ENCODE measurements at places on chromosomes 6 and 20.

GRCh38 chr6:139536751-139537617 is 162.5 kb upstream of the CITED2 start:
- DNase-seq, result no peak

DNA sequence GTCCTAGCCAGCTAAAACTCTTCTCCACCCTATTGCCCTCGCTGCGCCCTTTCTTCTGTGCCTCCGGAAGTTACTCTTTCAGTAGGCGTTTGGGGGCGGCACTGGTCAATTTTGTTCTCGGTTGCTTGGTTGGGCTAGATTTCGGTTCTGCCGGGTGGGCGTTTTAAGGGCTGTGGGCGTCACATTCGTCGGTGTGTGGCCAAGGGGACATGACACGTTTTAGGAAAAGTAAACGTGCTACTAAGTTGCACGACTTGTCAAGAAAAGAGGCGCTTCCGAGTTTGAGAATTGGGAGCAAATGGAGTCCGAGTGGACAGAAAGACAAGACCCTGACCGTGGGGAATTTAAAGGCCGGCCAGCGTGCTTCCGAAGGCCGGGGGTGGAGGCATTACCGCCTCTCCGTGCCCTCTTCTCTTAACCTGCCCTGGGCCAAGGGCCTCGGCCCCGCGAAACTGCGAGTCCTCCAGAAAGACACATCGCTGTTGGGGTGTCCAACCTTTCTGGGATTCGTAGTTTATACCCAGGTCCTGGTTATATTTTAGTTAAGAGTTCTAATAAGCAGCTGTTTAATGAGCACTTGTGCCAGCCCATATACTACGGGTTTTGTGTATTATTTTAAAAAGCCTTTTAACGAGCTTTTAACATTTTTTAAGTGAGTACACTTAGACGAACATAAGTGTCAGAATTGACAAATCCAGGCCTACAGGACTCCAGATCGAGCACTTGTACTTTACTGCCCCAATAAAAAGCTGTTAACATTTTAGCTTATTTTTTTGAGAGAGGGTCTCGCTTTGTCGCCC is 664 bp upstream of the BAG6 start:
- no peak for DNase-seq

GRCh38 chr20:40848526-40848925 is 159.5 kb upstream of the MAFB start:
- no peak for DNase-seq

DNA sequence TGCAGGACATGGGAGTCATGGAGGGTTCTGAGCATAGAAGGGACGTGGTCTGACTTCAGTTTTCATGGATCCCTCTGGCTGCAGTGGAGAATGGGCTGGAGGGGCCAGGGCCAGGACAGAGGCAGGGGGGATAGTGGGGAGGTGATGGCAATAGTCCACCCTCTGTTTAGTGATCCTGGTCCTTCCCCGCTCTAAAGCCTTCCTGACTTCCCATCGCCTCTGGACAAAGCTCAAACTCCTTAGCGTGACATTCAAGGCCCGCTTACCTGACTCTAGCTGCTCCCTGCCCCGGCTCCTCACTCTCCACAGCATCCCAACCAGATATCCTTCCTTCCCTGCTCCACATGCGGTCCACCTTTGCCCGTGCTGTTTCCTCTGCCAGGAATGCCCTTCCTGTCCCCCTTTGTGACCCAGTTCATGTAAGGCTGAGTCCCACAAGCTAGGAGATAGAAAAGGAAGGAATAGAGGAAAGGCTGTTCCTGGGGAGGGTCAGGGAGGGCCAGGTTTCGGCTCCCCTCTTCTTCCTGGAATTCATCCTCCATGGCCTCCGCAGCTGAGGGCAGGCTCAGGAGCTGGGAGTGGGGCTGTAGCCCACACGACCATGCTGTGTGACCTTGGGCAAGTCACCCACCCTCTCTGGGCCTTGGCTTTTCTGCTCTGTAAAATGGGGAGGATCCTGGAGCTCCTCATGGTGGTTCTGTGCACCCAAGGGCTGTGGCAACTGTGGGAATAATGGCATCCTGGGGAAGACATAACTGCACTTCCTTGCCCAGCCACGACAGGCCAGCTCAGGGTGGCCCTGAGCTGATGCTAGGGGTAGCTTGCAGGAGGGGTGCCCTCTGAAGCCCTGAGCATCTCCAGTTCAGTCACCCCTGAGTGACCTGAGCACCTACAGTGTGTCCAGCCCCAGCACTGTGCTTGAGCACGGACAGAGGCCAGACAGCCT is 116.1 kb downstream of the CEBPB start:
- DNase-seq, result no peak

GRCh38 chr6:151690768-151691562 is 116.5 kb upstream of the ESR1 start:
- DNase-seq, result no peak

DNA sequence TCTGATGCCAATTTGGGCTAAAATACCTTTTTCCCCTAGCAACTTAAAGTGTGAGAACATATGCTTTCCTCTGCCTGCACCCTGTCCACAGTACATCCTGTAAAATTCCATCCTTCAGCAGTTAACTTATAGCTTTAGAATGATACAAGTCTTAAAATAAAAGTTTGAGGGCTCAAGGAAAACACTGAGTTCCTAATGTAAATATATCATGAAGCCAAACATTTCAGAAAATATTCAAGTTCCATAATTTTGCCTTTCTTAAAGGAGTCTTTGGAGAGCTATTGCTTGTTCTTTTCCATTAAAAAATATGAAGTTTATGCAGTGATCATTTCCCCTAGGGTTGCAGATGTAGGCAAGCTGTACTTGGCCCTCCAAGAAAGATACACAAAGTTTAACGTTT is 303.8 kb downstream of the COL12A1 start:
- no peak for DNase-seq

- no peak for DNase-seq
Observed at GRCh38 chr6:112338166-112338709, 8.9 kb upstream of the RFPL4B start.

- DNase-seq, result no peak
Observed at GRCh38 chr6:157657754-157658153, 165.3 kb upstream of the SNX9 start.

DNA sequence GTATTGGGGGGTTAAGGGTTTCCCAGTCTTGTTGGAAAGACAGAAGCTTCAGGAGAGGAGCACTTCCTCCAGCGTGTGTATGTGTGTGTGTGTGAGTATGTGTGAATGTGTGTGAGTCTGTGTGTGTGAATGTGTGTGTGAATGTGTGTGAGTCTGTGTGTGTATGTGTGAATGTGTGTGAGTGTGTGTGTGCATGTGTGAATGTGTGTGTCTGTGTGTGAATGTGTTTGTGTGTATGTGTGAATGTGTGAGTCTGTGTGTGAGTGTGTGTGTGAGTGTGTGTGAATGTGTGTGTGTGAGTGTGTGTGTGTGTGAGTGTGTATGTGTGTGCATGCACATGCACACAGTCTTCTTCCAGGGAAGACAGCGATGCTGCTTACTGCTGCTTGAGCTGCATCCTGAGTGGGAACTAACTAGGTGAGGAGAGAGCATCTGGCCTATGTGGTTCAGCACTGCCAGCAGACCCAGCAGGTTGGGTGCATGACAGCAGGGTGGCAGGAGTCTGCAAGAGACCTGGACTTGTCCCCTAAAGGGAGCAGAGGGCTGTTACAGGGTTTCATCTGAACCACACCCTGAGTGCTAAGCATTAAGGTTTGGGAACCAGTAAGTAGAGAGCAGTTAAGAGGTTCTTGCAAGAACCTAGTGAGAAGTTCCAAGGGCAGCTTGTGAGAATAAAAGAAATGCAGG is 22.7 kb upstream of the CCND3 start:
- DNase-seq, result no peak

DNA sequence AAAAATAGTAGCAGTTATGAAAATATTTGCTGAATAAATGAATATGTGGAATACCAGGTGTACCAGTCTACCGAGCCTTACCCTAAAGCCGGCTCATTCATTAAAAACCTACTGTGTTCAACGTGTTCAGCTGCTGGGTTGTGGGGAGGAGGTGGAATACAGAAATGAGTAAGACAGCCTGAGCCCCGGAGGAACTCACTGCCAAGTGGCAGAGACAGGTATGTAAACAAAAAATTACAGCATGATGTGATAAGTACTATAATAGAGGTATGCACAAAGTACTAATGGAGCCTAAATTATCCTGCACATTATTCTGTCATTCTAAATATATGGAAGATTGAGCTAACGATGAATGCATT is 6.8 kb upstream of the ADTRP start:
- no peak for DNase-seq

GRCh38 chr20:46307999-46308257 is 370 bp downstream of the CDH22 start:
- DNase-seq, result no peak

DNA sequence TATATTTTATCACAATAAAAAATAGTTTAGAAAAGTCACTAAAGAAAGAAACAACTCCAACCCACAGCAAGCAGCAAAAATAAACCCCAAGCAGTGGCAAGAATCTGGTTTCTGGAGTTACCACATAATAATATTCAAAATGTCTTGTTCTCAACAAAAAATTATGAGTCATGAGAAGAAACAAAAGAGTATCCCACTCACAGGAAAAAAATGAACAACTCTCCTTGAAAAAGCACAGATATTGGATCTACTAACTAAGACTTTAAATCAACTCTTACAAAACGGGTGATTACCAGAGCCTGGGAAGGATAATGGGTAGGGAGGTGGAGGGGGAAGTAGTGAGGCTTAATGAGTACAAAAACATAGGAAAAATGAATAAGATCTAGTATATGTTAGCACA is 425.6 kb downstream of the PLCB1 start:
- DNase-seq, result no peak

DNA sequence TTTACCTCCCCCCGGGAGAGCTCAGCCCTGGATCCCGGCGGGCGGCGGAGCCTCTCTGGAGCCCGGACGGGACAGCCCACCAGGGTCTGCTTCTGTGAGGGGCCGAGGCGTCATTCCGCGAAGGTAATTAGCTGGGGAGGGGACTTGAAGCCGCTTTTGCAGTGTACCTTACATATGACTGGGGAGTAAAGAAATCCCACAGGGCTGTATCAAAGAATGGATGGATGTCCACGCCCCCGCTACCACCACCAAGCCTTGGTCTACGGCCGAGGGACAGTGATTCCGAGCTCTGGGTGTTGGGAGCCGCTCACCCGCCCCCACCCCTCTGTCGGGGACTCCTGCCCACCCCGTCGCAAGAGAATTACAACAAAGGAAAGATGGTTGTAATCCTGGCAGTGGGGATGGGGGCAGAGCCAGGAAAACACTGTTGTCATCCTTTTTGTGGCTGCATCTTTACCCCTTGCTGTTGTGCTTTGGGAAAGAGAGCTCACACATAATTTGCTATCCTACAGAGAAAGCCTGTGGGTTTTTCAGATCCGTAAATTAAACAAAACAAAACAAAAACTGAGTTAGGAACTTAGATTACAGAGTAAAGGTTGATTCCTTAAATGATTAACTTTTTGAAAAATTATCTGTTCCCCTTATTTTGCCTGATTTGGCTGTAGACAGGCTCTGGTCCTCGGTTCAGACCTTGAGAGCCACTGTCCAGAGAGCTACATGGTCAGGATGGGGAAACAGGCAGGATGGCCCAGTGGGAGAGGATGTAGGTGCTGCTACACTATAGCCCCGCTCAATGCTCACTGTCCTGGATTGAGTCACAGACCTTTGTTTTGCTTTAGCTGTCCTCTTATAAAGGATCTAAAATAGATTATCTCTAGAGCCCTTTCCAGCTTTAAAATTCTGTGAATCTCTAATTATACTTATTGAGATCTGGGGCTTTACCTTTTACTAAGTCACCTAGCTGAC is 997 bp upstream of the FBXO30 start:
- peak; percentile 49 for DNase-seq

- DNase-seq, result no peak
Observed at GRCh38 chr6:157020881-157021343, 243.7 kb downstream of the ARID1B start.

GRCh38 chr6:12291839-12292604 is 1.9 kb downstream of the EDN1 start:
- no peak for DNase-seq

DNA sequence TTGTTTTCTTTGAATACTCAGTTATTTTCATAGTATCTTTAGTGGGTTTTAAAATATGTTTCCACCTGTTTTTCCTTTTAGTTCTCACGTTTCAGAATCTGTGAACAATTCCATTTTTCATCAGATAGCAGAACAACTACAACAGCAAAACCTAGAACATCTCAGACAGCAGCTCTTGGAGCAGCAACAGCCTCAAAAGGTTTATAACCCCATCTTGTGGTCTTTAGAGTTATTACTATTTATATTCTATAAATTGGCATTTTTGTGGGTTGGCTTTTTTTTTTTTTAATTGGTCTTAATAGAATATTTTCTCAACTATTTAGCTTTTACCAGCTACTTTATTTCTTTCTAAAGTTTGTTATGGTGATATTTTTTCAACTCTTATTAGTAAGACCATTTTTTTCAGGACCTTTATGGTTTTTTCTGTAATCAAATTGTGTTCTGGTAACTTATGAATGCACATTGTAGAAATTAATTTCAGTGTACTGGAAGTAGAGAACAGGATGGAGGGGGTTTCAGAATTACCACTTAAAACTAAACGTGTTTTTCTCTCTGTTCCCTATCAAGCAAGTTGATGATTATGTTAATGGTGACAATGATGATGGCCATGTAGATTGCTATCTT is 72.2 kb downstream of the SCAF8 start:
- DNase-seq, result peak; percentile 75

- no peak for DNase-seq
Observed at GRCh38 chr20:37933786-37934633, 31.1 kb downstream of the VSTM2L start.

GRCh38 chr20:20360464-20360863 is 7.4 kb upstream of the INSM1 start:
- no peak for DNase-seq

GRCh38 chr6:169162752-169163407 is 90.8 kb downstream of the THBS2 start:
- DNase-seq, result no peak

GRCh38 chr6:78947962-78948361 is 80.6 kb downstream of the IRAK1BP1 start:
- no peak for DNase-seq

Measured in hematopoietic multipotent progenitor cell treated with erythropoietin and hydrocortisone succinate and interleukin-3 and kit ligand, for 17 days (in vitro differentiated cells).